ENCODE measurements at places on chromosomes 13 and 19.

DNA sequence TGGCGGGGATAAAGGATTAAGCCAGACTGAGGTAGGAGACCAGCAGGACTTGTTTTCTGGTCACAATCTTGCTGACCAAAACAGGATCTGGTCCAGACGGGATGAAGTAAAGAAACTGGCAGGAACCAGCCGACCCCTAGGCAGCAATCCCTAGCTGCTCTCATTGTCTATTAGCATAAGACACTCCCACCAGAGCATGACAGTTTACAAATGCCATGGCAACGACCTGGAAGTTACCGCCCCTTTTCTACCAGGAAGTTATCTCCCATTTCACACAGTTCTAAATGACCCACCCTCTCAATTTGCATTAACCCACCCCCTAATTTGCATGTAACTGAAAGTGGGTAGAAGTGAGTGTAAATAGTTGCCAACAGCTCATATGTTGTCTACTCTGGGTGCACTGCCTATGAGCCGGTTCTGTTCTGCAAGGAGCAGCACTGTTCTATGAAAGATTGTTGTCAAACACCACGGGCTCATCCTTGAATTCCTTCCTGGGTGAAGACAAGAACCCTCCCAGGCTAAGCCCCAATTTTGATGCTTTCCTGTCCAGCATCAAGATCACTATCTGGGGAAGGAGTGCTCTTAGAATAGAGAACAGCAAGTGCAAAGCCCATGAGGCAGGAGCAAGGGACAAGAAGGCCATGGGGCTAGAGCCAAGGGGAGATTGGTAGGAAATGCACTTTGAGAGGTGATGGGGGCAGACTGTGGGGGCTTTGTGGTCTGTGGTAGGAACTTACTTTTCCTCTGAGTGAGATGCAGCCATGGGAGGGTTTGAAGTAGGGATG, 13.9 kb upstream of the FBXO27 start:
- no peak for DNase-seq

DNA sequence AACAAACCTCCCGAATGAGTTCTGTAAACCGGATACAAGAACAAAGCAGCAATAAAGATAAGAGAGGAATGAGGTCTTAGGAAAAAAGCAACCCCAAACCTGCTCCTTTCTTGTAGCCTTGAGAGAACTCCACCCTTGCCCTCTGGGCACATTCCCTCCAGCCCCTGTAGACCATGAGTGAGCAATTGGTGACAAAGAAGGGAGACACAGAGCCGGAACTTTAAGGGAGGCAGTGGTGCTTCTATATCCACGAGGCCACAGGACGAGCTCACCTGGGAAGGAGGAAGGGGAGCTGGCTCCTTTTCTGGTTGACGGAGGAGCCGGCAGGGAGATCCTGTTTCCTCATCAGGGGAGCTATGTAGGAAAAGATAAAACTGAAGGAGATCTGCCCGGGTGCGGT, 13.0 kb downstream of the BRME1 start:
- DNase-seq, result no peak

GRCh38 chr13:50123002-50123401, 107.8 kb downstream of the KCNRG start:
- DNase-seq, result no peak

- no peak for DNase-seq
Observed at GRCh38 chr13:95185311-95185710, 115.9 kb downstream of the ABCC4 start.

GRCh38 chr13:113851826-113852535, 11.9 kb downstream of the GAS6 start:
- no peak for DNase-seq

DNA sequence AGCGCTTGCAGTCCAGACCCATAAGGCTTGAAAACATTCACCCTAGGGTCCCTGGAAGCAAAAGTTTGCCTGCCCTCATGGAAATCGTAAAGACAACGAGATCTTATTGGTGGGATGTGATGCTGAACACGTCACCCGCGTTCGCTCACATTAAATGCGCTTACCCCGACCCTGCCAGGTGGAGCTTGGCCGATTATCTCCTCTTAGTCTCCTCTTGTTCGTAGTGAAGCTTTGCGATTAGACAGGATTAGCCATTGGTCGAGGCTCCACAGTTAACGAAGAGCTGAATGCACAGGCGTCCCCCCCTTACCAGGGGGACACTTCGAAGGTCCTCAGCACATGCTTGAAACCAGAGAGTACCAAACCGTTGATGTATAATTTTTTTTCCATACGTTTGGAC, 16.0 kb upstream of the KDM4B start:
- DNase-seq, result no peak

- DNase-seq, result no peak
Observed at GRCh38 chr13:44432650-44433049, 59.0 kb downstream of the SERP2 start.

- peak; percentile 62 for DNase-seq
Observed at GRCh38 chr13:23433171-23434153, at the start of gene SACS. Gene SACS (minus strand): TSS chr13:23433702. CDS start chr13:23411239, 22,463 bp downstream.

DNA sequence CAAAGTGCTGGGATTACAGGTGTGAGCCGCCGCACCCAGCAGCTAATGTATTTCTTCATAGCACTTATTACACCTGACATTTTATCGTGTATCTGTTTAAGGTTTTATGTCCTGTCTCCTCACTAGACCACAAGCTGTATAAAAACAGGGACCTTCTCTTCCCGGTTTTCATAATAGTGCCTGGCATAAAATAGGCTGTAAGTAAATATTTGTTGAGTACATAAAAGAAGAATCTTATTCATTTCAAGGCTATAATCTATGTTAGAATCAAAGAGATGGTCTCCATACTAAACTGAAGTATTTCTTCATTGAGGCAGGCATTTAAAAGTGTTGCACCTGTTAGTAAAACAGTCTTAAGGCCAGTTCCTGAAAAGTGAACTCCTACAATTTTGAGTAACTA, 194.0 kb downstream of the SHISA2 start:
- no peak for DNase-seq

DNA sequence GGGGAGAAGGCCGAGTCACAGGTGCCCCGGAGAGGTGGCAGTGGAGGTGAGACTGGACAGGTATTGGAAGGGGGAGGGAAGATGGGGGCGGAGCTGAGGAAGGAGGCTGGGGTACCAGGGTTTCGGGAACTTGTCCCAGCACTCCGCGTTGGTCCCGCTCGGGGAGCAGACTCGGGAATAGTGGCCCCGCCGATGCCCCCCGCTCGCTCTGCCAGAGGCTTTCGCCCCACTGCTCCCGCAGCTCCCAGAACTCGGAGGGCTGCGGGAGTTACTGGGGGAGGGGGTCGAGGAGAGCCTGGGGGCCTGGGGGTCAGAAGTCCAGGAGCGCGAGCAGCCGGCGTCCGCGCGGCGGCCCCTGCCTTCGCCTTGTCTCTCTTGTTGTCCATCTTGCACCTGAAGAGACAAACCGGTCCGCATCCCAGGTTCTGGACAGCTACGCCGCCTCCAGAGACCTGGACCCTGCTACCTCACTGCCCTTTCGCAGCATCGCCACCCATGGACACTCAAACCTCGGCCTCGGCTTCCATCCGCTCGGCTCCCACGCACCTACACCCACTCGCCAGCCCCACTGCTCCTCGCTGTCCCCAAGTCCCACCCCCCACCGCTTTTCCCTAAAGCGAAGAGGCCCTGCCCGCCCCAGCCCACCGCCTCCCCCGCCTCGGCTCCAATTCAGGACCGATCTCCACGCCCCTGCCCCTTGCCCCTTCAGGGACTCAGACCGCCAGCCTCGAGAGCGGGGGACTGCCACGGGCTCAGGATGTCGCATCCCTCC, 700 bp downstream of the PRR36 start:
- no peak for DNase-seq

DNA sequence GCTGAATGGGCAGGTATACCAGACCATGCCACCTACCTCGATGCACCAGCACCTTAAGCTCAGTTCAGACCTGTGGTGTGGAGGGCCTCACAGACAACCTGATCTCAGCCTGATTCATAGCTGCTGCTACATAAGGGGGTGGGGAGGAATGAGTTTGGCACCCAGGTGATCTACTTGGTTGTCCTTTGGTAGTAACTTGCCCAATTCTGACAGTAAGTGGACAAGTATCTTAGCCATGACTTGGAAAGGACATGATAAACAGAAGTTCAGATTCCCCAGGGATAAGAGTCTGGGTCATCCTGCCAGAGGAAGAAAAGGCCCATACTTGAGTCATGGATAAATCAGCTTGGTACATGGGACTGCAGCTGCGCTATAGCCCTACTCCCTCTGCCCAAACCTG, 28.4 kb upstream of the SOHLH2 start:
- no peak for DNase-seq

DNA sequence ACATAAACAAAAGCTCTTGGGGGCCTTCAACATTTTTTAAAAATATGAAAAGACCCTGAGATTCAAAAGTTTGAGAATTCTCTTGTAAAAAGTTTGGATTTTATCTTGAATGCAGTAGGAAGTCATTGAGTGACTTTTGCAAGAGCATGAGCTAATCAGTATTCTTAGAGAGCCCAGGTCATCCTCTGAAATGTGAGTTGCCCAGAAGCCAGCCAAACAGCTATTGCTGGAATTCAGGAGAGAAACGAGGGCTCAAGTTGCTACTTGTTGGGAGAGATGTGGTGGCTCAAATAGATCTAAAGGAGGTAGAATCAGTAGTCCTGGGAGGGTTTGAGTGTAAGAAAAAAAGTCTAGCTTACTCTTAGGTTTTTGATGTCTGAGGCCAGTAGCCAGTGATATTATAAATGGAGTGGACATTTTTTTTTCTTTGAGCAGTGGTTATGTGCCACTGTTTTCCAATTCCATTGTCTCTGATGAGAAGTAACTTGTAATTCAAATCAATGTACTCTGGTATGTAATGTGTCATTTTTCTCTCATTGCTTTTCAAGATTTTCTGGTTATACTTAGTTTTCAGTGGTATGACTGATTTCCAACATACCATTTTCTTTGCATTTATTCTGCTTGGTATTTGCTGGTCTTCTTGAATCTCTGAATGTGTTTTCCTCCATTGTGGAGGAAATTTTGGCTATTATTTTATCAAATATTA, 30.7 kb downstream of the LMO7 start:
- no peak for DNase-seq

- DNase-seq, result no peak
Observed at GRCh38 chr13:113762538-113762937, 3.5 kb downstream of the TMEM255B start.

GRCh38 chr13:98570929-98571372, 6.0 kb downstream of the STK24 start:
- no peak for DNase-seq

DNA sequence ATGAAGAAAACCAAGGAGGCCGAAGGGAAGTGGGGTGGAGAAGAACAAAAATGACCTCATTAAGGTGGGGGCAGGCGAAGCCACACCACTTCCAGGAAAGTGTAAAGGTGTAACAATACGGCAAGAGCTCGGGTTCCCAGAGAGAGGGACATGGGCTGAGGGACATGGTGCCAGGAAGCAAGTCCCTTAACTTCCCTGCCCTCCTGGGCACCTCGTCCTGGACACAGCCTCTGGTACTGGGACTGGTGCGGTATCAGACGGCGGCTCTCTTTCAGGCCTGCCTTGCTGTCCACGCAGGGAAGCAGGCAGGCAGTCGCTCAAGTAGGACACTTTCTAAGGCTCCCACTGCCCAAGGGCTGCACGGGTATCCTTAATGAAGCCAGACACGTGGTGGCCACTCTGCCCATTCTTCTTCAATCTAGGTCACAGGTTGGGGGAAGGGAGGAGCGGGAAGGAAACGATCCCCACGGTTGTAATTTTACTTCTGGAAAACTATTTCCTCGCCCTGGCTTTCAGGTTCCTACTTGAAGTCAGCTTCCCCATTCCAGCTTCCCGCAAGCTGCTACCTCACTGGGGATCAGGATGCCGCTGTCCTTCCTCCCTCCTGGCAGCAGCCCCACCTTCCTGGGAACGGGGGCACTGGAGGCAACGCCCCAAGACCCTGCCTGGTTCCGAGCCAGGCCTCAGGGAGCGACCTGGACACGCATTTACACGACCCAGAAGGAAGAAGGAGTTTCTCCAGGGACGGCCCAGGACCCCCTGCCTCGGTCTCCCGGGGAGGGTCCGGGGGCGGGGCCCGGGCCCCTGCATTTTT, 1.2 kb downstream of the AP3D1 start:
- peak; percentile 11 for DNase-seq

GRCh38 chr19:37997911-37998344, 90.9 kb downstream of the SIPA1L3 start:
- DNase-seq, result no peak

DNA sequence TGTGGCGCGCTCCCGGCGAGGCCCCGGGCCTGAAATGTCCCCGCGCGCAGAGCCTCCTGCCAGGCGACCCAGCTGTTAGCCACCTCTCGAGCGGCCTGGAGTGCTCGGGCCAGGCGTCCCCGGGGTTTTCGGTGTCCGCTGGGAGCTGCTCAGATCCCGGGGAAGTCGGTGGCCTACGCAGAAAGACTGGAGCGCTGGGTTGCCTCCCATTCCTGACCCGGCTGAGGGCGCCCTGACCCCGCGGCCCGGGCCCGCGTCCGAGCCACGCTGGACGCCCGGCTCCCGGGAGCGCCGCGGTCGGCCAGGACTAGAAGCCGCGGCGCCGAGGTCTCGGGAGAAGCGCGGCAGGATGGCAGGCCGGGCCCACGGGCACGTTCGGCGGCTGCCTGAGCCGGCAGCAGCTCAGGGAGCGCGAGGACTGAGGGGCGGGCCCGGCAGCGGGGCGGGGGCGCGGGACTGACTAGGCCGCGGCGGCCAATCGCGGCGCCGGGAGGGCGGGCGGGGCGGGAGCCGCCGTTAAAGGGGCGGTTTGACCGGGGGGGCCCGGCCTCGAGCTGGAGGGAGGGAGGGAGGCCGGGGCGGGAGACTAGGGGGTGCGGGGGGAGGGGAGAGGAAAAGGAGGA, 1.3 kb upstream of the ZIC2 start:
- no peak for DNase-seq

- DNase-seq, result no peak
Observed at GRCh38 chr19:48578891-48579290, 26.9 kb downstream of the SULT2B1 start.

DNA sequence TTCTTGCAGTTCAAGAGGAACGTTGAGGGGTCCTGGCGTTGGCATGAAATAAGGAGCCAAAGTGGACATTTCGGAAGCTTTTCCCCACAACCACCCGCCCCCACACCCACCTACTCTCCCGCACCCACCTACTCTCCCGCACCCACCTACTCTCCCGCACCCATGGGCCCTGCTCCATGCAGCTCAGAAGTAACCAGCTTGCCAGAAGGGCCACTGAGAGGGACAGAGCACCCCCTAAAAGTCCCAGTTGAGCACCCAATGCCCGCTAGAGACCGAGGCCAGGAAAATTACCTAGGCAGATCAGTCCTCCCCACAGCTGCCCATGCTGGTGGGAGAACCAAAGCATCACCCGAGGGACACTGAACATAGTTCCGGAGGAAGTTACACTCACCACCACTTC, 11.8 kb downstream of the VSTM2B start:
- no peak for DNase-seq

GRCh38 chr19:33177417-33177979, 16.6 kb upstream of the LRP3 start:
- no peak for DNase-seq
